ENCODE measurements at places on chromosomes 5 and 9. TPM values are rescaled to one million over a fixed set of nuclear protein-coding genes. Genes with fewer than 3 reads are reported as not detected.

CDKN2A gene
- 0.98 TPM for polyA plus RNA-seq

CLIC3 gene
- 0.33 TPM for polyA plus RNA-seq

SPEF2 gene
- 1.2 TPM for polyA plus RNA-seq

NRARP gene
- 3.8 TPM for polyA plus RNA-seq

DIAPH1 gene
- 31.9 TPM for polyA plus RNA-seq

DMRTA1 gene
- polyA plus RNA-seq = 0.92 TPM

MLANA gene
- polyA plus RNA-seq = not detected

UBE2QL1 gene
- 0.47 TPM for polyA plus RNA-seq

IL4 gene
- not detected for polyA plus RNA-seq

TAF1L gene
- 0.01 TPM for polyA plus RNA-seq

SELENOP gene
- polyA plus RNA-seq = 228 TPM

TEK gene
- 2.5 TPM for polyA plus RNA-seq

SPATA31D4 gene
- not detected for polyA plus RNA-seq

SEMA4D gene
- 3.1 TPM for polyA plus RNA-seq

CTXN3 gene
- not detected for polyA plus RNA-seq

DBH gene
- polyA plus RNA-seq = not detected

BASP1 gene
- 1.4 TPM for polyA plus RNA-seq

FBLL1 gene
- polyA plus RNA-seq = 0.25 TPM

GZMA gene
- 2.7 TPM for polyA plus RNA-seq

LCN9 gene
- 0.08 TPM for polyA plus RNA-seq

C8G gene
- not detected for polyA plus RNA-seq

PCDHA13 gene
- polyA plus RNA-seq = 0.16 TPM

CARD19 gene
- polyA plus RNA-seq = 12.5 TPM

SHLD3 gene
- 1.7 TPM for polyA plus RNA-seq

TIFAB gene
- polyA plus RNA-seq = 0.01 TPM

PHF2 gene
- polyA plus RNA-seq = 25.1 TPM

PCYOX1L gene
- 2.0 TPM for polyA plus RNA-seq

CDC25C gene
- 0.07 TPM for polyA plus RNA-seq

FAM120AOS gene
- 44.8 TPM for polyA plus RNA-seq

GARIN3 gene
- not detected for polyA plus RNA-seq

TAF11L10 gene
- not detected for polyA plus RNA-seq

PCDHA2 gene
- 0.09 TPM for polyA plus RNA-seq

NOXA1 gene
- 3.1 TPM for polyA plus RNA-seq

NR2F1-AS1 gene
- polyA plus RNA-seq = 1.5 TPM

PCDHB12 gene
- 1.2 TPM for polyA plus RNA-seq

LRRC70 gene
- 6.1 TPM for polyA plus RNA-seq

MYORG gene
- polyA plus RNA-seq = 12.1 TPM

CNTRL gene
- 6.7 TPM for polyA plus RNA-seq

LMX1B gene
- polyA plus RNA-seq = 0.90 TPM

ADAMTSL2 gene
- 2.2 TPM for polyA plus RNA-seq

MEIKIN gene
- polyA plus RNA-seq = not detected

IL3 gene
- polyA plus RNA-seq = not detected

FSD1L gene
- polyA plus RNA-seq = 0.74 TPM

TRIP13 gene
- polyA plus RNA-seq = 1.5 TPM

TTC16 gene
- polyA plus RNA-seq = 0.05 TPM

SCGB3A2 gene
- polyA plus RNA-seq = not detected

ACSL6 gene
- polyA plus RNA-seq = 0.64 TPM

FAM163B gene
- not detected for polyA plus RNA-seq

NPM1 gene
- 1,645 TPM for polyA plus RNA-seq

PLAC8L1 gene
- polyA plus RNA-seq = 0.12 TPM

GMCL2 gene
- not detected for polyA plus RNA-seq

RPL37 gene
- polyA plus RNA-seq = 2,235 TPM

MAP1B gene
- polyA plus RNA-seq = 11.3 TPM

EPB41L4B gene
- polyA plus RNA-seq = 6.7 TPM
